Activated CD4-positive, alpha-beta T cell treated with anti-CD3 and anti-CD28 coated beads, Interleukin-2, amount 50 U/mL, for 1 hour (primary cell): ENCODE measurements at places on chromosomes 11 and 22.

DNA sequence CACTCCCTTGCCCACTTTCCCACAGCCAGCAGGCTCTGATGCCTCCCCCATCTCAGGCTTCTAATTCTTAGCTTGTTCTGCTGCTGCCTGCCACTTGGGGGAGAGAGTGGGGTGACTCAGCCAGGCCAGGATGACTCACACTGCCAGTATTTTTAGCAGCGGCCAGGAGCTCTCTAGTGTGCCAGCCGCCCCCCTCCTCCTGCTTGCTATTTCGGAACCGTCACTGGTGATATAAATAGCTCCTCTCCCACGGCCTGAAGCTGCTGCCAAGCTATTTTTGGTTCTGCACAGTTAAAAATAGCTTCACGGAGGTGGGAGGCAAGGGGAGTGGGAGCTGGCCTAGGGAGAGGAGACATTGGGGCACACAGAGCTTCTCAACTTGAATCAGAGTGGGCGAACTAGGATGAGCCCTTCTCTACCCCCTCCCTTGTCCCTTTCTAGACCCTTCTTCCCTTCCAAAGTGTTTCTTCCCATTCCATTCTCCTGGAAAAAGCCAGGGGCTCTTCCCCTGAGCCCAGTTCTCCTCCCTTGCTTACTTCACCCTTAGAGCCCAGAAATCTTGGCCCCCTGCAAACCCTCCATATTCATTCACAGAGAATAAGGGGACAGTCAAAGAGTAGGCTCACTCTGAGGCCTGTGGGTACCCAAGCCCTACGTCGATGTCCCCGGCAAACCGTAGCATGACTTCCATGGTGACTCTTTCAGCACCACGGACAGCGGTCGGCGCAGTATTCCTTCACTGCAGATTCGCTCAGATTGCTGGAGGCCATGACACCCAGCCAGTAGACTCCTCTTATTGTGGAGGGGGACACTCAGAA, 2.5 kb upstream of the NPAS4 start:
- DNase-seq: peak; percentile 58

DNA sequence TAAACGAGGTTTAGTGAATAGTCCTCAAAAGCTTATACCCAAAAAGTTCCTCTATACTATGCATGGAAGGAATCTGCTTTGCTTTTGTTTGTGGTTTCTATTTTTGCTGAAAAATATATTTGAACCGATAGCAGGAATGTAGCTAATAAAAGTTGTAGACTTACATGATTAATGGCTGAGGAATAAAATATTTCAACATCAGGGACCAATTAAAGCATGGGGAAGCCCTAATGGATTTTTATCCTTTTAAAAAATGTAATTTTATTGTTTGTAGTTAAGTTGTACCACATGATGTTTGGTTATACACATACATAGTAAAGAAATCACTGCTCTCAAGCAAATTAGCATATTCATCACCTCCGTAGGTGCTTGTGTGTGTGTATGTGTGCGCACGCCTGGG, 295.3 kb upstream of the CNTN5 start:
- no peak for DNase-seq

DNA sequence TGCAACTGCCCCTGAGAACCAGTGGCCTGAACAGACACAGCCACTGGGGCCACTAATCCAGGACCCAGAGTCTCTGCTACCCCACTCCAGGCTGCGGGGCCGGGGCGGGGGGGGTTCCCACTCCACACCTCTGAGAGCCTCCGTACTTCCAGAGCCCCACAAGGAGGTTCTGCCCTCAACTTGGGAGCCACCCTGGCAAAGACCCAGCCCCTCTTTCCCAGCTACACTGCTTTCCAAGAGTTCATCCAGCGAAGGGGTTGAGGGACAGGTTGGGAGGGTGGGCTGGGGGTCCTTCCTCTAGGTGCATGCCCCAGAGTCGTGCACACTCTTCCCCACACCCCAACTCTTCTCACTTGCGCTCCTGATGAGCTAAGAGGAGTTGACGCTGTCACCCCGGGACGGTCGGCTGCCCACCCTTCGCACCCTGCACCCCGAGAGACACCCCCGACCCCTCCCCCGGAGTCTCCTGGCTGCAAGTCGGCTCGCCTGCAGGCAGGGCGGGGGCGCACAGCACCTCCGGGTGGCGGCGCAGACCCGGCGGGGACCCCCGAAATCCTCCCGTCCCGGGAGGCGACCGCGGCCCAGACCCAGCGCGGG, 531 bp downstream of the RAB3IL1 start:
- DNase-seq: no peak

- DNase-seq: no peak
Measured at GRCh38 chr22:44325718-44326490, 13.2 kb upstream of the SHISAL1 start.

DNA sequence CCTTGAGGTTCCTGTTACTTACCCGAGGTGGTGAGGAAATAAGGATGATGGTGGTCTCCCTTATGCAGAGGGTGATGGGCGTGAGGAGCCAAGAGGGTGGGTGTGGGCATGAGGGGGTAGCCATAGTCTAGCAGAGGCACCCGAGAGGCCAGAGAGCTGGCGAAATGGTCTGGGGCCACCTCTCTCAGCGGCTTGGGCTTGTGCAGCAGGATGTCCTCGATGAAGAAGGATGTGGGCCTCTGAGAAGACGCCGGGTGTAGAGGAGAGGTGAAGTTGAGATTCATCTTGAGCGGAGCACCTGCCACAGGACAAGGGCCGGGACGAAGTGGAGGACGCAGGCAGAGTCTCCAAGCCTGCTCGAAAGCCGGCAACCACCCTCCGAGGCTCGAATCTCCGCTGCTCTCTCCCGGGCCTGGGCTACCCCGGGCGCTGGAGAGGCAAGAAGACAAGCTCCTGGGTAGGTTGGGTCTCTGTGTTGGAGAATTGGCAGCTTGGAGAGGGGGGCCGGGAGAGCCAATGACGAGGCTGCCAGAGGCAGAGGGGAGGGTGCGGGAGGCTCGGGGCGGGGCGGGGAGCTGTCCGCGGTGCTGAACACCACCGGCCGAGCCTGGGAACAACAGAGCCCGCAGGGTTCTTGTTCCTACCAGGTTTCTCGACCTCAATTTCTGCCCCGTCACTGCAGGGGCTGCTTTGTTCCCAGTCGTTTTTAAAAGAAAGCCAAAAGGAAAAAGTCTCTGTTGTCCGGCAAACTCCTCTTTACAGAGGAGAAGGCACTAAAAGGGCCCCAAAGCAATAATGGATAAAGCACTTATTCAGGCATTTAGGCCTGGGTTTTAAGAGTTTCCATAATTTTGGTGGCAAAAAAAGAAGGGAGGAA, at the start of gene BSX:
Gene BSX, minus strand, starts transcription at position 447 of the 877 bp plus-strand sequence. Its CDS starts 163 bp downstream, at position 284.
- peak; percentile 43 for DNase-seq

GRCh38 chr22:24141586-24141985, 39.7 kb upstream of the SUSD2 start:
- DNase-seq: no peak

DNA sequence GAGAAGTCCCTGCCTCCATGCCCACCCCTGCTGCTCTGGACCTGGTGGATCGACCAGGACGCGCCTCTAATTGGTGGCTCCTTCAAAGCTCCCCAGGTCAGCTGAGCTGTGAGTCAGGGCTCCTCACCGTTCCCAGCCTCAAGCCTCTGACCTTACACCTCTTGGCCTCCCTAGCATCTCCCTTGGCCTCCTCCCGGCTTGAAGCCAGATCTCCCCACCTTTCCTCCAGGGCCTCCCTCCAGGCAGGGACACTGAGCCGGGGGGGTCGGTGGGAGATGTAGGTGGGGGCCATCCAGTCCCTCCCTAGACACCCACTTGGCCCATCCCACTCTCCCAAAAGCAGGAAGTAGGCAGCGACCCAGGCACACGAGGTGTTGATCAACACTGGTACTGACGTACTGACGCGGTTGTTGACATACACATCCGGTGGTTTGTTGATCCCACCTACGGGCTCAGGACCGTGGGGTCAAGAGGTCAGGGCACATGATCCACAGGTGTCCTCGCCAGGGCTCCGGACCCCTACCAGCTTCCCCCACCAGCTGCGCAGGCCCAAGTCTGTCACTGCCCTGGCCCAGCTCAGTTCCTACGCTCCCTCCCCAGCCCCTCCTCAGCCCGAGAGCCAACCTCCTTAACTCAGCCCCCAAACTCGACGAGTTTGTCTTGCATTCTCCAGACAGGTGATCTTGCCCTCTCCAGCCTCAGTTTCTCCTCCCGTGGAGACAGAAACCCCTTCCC, 802 bp downstream of the ATG2A start:
- DNase-seq: peak; percentile 20

DNA sequence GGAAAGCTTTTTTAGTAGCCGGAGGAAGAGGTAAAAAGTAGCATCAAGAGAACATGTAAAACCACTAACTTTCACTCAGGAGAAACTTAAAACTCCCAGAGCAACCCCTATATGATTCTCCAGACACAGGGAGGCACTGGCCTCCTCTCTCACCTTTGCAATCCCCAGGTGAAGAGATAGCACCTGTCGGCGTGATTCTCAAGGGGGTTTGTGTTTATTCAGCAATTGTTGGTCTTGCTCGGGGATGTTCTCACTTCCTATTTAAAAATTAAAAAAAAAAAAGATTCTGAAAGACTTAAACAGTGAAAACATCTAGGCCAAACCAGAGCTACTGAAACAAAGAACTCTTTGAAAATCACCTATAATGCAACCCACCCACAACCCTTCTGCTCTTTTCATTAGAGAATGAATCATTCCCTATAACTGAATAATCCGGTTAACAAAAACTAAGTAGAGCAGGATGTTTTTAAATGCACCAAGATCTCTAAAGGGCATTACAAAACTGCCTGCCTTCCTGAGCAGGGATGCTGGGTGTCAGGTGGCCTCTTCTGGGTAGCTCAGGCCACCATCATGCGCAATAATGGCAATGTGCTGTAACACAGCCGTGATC, 24.9 kb downstream of the DHCR7 start:
- DNase-seq: no peak

- DNase-seq: no peak
Measured at GRCh38 chr22:22387386-22387736, 121.2 kb downstream of the ZNF280B start.

DNA sequence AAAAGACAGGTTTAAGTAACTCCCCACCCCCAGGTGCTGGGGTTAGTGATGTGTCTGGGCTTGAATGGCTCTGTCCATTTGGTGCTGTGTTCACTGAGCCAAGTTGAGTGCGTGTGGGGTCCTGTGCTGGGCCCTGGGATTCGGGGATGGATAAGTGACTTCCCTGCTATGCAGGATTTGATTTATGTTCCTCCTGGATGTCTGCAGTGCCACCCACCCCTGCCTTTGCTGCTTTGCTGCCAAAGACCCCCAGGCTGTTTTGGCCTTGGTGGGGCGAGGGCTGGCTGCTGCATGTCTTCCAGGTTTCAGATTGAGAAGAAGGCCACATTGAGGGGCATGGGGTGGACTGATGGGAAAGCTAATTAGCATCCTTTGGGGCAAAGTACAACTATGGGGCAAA, 77.9 kb upstream of the PARVG start:
- no peak for DNase-seq

DNA sequence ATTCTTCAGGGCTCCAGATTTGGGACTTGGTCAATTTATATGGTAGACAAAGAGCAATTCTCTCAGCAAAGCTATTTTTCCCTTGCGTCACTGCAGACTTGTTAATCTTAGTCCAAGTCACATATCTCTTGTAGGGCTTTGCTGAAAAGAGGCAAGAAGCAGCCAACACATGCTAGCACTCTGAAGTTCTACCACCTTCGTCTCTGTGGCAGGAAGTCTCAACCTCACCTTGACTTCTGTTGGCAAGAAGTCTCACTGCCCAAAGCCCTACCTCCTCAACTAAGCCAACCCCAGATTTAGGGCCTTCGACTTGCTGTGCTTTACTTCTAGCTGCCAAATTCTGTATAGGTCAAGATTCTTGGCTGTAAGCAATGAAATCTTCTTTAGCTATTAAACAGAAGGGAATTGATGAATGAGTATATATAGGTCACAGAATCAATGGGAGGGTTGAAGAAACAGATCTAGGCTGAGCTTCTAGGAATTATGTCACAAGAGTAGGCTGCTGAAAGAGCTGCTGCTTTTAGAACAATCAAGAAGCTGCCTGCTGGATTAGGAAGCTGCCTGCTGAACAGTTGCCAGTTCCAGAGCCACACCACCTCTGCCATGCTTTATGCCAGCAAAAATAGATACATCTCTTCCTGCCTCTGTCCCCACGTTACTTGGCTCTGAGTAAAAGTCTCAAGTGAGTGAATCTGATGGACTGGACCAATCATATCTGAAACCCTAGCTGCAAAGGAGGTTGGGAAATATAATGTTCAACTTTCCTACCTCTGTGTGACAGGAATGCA, 17.6 kb upstream of the NCR3LG1 start:
- no peak for DNase-seq

GRCh38 chr11:88307749-88308425, 29.6 kb downstream of the CTSC start:
- DNase-seq: no peak

DNA sequence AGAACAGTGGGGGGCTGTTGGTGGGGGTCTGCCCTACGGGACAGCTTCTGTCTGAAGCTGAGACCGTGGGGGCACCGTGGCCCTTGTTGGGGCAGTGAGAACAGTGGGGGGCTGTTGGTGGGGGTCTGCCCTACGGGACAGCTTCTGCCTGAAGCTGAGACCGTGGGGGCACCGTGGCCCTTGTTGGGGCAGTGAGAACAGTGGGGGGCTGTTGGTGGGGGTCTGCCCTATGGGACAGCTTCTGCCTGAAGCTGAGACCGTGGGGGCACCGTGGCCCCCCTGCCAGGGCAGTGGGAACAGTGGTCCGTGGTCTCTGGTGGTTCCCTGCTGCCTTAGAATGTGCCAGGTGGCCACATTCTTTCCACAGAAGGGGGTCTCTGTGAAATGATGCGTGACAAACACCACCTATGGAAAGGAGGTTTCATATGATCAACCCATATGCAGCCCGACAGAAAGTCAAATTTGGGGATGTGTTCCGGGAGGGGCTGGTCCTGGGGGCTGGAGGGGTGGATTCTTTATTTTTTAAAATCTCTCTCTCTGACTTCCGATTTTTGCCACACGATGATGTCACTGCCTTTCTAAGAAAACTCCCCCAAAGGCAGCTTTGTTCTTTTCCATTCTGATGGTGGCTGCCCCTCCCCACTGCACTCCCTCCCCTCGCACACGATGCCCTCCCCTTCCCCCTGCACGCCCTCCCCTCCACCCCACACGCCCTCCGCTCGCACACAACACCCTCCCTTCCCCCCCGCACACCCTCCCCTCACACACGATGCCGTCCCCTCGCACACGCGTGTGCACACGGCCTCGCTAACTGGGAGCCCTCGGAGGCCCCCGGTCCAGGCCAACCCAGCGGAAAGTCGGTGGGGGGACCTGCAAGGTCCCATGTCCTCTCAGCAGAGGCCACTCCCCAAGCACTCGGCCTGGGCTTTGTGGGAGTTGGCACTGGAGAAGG, 1186.5 kb downstream of the BRD1 start:
- no peak for DNase-seq

DNA sequence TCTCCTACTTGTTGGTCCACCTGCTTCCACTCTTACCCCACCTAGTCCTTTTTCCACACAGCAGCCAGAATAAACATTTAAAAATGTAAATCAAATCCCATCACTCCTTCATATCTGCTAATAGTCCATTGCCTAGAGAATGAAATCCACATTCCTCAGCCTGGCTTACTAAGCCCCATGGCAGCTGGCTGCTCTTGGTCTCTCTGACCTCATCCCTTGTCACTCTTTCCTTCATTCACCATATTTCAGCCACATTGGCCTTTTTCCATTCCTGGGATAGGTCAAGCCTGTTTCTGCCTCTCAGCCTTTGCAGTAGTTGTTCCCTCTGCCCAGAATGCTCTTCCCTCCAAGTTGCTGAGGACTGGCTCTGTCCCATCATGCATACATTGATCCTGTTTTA, 512.8 kb downstream of the INSC start:
- DNase-seq: no peak

- no peak for DNase-seq
Measured at GRCh38 chr22:23302171-23303002, 122.1 kb downstream of the BCR start.

GRCh38 chr11:7944123-7944522, 2.6 kb upstream of the OR10A3 start:
- no peak for DNase-seq

GRCh38 chr22:39522567-39523300, 2.4 kb downstream of the ATF4 start:
- DNase-seq: no peak
